Epithelial cell of proximal tubule (primary cell): ENCODE measurements at places on chromosomes 16 and 17. TPM values are rescaled to one million over a fixed set of nuclear protein-coding genes. Genes with fewer than 3 reads are reported as not detected.

DNA sequence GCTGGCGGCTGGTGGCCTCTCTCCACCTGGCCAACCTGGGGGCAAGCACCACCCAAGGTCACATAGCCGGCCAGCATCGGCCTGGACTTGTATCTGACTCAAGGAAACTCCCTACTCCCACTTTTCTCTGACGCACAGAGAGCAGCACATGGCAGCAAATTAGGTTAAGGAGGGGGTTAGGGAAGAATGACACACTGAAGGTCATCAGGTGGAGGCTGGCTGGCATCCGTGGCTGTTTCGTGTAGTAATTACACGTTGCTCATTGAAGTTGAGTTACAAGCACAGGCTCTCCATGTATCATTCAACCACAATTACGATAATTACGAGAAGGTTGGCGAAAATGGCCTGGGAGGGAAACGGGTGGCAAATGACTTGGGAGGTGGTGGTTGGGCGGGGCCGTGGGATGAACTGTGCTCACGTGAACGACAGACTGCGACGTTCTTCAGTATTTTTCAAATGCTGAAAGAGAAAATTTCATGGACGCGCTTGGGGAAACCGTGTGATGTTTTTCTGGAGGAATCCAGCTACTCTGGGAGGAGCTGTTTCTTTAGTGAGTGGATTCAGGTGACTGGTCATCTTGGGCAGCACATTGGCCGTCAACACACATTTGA lies 4.0 kb upstream of the METRNL start:
- DNase-seq: no peak

DNA sequence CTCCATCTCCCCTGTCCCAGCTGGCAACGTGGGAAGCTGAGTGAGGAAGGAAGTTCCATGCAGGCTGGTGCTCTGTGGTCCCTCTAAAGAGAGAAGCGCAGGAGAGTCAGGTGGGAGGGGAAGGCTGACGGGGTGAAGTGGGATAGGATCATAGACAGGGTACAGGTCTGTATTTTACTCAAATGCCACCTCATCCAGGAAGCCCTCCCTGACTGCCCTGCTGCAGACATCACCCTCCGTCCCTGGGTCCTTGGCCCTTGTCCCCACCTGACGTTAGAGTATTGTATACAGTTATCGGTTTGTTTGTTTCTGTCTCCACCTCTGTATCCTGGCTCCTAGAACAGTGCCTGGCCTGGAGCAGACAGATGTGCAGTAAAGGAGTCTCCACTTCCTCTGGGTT lies 11.7 kb downstream of the CANT1 start:
- no peak for DNase-seq

GRCh38 chr17:77542011-77542410 lies 401.2 kb downstream of the SEC14L1 start:
- DNase-seq: no peak

DNA sequence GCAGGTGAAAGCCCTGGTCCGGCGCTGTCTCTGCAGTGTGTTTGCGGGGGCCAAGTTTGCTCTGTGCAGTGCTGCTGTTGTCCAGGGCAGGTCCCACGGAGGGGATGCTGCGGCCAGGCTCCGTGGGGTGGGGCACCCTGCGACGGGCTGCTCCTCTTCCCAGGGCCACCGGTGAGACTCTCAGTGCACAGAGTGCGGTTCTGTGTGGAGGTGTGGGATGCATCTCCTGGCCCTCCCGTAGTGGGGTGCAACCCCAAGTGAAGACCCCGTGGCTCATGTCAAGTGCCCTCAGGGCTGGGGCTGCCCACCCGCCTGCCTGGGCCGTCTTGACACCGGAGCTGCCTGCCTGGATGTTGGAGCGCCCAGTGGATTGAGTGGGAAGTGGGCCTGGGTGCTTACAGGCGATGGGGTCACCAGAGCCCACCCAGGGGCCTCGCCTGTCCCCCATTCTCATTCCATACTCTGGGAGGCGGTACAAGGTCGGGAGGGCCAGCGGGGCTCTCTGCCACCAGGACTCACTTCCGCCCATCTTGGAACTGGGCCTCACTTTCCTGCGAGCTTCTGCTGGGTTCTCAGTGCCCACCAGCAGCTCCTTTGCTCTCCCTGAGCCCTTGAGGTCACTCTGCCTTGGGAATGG lies 119.9 kb downstream of the BANP start:
- DNase-seq: no peak

DNA sequence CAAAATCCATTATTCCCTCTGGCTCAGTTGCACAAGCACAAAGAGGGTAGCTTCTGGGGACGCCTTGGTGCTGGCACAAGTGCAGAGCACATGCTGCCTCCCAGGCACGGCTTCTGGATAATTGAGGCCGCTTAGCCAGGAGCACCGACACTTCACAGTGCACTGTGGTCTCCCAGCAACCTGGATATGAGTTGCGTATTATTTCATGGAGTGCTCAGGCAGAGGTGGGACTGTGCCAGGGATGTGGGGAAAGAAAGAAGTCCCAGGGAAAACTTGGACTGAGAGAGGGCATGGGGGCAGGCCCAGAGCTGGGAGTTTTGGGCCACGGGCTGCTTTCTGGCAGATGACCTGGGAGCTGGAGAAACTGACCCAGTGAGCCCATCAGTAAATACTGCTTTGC lies 37.5 kb downstream of the MPRIP start:
- DNase-seq: no peak

GRCh38 chr16:49619811-49620157 lies 236.1 kb downstream of the ZNF423 start:
- DNase-seq: no peak

DNA sequence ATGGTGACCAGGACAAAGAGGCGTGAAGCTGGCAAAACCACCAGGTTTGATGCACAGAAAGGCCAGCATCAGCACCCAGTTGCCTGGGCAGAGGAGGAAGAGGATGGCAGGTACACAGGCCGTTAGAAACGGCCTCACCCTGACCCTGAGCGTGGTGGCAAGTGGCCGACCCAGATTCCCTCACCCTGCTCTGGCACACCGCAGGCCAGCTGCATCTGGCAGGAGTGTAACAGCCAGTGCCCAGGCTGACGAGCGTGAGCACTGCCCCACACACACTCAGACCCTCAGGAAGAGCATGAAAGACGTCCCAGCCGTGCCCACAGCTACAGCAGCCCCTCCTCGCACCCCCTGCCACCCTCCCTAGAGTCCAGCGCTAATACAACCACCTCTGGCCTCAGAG lies 82.0 kb downstream of the ANKRD11 start:
- no peak for DNase-seq

DNA sequence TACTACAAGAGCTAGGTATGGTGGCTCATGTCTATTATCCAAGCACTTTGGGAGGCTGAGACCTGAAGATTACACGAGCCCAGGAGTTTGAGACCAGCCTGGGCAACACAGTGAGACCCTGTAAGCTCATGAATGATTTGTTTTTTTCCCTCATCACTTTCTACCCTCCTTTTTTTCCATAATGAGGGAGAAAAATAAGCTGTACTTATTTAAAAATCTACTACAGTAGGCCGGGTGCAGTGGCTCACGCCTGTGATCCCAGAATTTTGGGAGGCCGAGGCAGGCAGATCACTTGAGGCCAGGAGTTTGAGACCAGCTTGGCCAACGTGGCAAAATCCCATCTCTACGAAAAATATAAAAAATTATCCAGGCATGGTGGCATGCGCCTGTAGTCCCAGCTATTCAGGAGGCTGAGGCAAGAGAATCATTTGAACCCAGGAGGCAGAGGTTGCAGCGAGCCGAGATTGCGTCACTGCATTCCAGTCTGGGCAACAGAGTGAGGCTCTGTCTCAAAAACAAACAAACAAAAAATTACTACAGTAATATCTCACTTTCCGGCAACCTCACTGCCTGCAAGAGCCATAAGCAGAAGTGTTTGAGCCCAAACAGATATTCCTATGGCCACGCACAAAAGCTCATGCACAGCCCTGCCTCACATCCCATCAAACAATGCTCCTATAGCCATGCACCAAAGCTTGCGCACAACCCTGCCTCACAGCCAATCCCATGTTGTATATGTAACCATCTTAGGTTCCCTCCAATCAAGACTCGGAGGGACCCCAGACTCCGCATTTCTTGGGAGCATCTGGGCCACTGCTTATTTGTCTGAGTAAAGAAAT lies 37.4 kb downstream of the TK2 start:
- no peak for DNase-seq

DNA sequence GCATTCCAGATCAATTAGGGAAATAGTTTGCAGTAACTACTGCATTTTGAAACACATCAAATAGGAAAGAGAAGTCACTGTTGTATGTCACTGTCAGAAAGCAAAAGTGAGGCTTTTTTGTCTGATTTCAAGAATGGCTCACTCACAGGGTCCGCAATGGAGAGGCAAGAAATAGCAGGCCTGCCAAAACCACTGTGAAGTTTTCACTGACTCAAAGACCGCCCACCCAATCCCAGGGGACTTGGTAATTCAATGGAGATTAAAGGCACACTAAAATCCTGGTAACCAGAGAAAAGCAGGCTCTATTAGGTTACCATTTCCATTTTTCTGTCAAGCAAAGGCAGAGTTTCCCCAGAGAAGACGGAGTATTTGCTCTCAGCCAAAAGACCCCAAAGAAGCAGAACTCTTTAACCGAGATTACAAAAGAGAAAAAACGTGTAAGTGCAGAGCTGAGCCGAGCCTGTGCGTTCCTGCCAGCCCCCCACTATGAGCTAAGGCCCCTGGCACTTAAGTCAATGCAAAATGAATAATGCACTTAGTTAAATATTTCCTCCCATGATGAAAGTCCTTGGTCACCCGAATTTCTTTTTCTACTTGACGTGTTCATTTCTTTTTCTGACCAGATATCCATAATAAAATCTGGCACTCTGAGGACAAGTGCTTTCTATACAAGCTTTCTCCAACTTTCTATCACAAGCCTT lies 57.0 kb downstream of the FOXL1 start:
- DNase-seq: no peak

- DNase-seq: no peak
These were observed at the start of gene UBTF for GRCh38 chr17:44219616-44220212. Gene UBTF, minus strand, starts transcription at chr17:44219675. Its CDS starts 1,446 bp downstream, at chr17:44218229.

DNA sequence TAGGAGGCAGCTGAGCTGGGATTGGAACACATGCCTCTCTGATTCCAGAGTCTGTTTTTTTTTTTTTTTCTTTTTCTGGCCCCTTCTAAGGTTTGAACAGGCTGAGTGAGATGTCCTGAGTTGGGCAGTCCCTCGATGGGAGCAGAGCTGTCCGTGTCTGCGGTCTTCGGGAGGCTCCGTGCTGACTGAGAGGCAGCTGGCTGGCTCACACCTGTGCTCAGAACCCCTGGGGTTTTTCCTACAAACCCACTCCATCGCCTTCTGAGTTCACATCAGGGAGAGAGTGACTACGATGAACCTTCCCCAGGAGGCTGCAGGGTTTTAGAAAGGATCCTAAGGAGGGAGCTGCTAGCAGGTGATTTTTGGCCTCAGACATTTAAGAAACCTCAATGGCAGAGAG lies 92.5 kb downstream of the IRF8 start:
- no peak for DNase-seq

DNA sequence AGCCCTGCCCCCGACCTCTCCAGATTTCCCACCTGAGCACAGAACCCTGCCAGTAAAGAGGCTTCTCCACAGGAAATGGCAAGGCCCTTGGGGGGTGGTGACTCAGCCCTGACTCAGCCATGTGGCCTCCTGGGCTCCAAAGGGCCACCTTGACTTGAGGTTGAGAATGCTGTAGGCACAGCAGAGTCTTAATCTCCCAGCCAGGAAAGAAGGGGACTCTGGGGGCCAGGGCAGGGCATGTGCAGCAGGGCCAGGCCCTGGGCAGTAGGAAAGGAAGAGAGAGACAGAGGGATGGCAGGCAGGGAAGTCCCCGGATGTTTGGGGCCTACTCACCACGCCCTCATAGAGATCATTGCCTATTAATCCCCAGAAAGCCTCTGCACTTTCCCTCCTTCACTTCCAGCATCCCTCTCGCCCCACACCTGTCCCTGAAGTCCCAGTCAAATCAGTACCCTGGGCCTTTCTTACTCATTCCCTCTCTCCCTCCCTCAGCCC lies 4.8 kb upstream of the ITGA3 start:
- DNase-seq: peak; percentile 81

- DNase-seq: peak; percentile 52
These were observed 19.0 kb downstream of the CENPX start for GRCh38 chr17:82003411-82004381.

GRCh38 chr17:81309859-81310839 lies 15.0 kb upstream of the SLC38A10 start:
- DNase-seq: no peak

DNA sequence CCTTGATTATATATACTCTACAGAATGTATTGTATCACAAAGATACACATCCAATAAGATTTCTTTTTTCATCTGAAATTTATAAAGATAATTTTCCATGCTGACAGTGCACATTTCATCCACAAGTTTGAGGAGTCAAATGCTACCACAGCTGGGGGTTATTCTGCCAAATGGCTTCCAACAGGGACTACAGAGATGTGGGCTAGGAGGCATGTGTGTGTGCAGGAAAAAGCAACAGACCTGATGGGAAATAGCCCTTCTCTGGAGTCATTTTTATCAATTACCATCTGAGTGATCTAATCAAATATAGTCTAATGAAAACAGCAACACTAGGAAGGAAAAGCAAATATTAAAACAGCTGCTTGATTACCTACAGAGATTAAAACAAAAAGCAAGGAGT lies 290.5 kb downstream of the CEP112 start:
- no peak for DNase-seq

GRCh38 chr16:11556214-11556819 lies 30.4 kb downstream of the LITAF start:
- no peak for DNase-seq

DNA sequence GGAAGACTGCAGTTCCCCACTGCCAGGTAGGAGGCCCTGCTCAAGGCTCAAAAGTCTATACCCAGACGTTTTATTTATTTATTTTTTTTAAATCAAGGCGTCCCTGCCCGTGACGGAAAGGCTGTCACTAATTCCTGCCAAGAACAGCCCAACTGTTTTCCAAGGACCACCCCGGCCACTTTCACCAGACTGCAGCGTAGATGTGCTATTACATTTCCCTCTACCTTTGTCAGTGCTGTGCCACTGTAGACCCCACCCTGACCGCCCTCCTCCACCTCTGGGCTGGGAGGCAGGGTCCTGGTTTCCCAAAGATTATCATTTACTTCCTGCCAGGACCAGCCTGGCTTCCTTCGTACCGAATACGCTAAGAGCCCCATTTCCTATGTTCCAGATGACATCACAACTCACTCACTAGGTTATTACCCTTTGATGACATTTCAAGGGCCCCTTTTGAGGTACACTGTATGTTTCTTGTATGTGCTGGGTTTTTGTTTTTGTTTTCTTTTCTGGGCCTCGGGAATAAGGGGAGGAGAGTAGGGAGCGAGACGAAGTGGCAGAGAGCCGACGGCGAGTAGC lies 6.3 kb upstream of the RNF227 start:
- DNase-seq: no peak

The KCNH6 gene
- total RNA-seq: not detected in 2 replicates

The MON1B gene
- total RNA-seq: 19.3 and 30.8 TPM in 2 replicates

The SGCA gene
- total RNA-seq: 0.69 TPM in 1 of 2 replicates, not detected in the other

The ZNF267 gene
- total RNA-seq: 9.7 and 17.0 TPM in 2 replicates

The CD300H gene
- total RNA-seq: not detected in 2 replicates

The GJC1 gene
- 42.4 and 42.5 TPM in 2 replicates for total RNA-seq

The ASPHD1 gene
- 11.1 and 14.2 TPM in 2 replicates for total RNA-seq

The KRTAP3-1 gene
- total RNA-seq: not detected in 2 replicates

The TAC4 gene
- total RNA-seq: not detected in 2 replicates

The TBC1D26 gene
- total RNA-seq: under 0.01 TPM in 1 of 2 replicates, not detected in the other

The SCPEP1 gene
- total RNA-seq: 9.2 and 14.3 TPM in 2 replicates

The CES3 gene
- 0.75 TPM in 1 of 2 replicates, not detected in the other for total RNA-seq

The SCNN1G gene
- total RNA-seq: 0.07 and 0.17 TPM in 2 replicates

The ZNF18 gene
- total RNA-seq: 4.0 and 4.3 TPM in 2 replicates

The FBXL16 gene
- total RNA-seq: 0.07 and 0.46 TPM in 2 replicates

The CHMP1A gene
- total RNA-seq: 132 and 160 TPM in 2 replicates

The PRR35 gene
- not detected in 2 replicates for total RNA-seq
